ENCODE measurements at places on chromosomes 5 and 9. TPM values are rescaled to one million over a fixed set of nuclear protein-coding genes. Genes with fewer than 3 reads are reported as not detected.

OGN gene
- 28.3 TPM for total RNA-seq

FGF18 gene
- total RNA-seq = 0.63 TPM

KDM3B gene
- total RNA-seq = 84.3 TPM

CBY3 gene
- not detected for total RNA-seq

DNA sequence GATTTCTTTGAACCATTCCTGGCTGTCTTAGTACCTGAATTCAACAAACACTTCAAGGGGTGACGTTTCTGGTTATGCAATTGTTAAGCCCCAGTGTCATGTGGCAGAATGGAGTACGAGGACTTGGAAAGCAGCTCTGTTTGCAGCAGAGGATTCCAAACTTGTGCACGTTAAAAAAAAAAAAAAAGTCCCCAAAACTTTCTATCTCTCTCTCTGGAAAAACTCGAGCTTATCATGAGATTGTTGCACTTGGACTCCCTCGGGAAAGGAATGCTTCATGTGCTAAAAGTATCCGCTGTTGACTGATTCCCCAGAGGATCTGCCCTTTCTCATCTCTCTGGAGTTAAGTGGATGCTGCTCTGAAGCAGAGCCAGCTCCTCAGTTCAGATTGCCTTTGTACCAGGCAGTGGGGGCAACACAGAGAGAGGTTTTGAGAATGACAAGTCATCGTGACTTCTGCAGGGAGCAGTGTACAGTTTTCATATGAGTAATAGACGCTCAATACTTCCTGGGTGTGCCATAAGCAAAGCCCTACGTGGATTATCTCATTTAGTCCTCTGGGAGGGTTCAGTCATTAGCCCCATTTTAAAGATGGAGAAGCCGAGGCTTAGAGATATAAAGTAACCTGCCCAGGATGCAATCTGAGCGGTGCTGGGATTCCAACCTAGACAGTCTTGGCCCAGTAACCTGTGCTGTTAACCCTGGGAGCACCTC is 28.1 kb downstream of the TMOD1 start:
- no peak for DNase-seq

DNA sequence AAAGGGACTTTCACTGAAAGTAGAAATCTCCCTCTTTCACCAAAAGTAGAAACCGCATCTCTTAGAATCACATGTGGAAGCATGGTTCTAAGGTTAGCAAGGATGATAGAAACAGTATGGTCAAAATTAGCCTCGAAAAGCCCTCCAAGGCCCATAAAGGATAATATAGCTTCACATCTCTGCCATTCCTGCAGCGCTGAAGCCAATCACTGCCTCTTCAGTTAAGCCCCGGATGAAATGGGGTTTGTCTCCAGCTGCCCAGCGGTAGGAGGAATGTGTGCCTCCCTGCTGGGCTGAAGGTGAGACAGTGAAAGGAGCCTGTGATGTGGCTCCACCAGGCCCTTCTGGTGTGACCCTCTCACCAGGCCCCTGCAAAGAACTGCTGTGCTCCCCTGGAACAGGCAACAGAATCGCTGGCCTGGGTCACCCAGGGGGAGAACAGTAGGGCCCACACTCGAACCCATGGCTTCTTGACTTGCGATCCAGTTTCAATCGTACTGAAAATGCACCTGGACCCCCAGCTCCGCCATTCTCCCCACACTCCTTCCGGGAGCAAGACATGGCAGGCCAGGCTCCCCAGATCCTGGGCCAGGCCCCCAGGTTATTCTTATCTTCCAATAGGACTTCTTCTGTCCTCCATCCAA is 47.2 kb downstream of the CAMK2A start:
- no peak for DNase-seq

- no peak for DNase-seq
Observed at GRCh38 chr5:8730194-8730593, 815.7 kb downstream of the SEMA5A start.
